A549 treated with GW870086 at 1 μM for 4 hours (cell line): ENCODE measurements at places on chromosomes 6 and 20. TPM values are rescaled to one million over a fixed set of nuclear protein-coding genes. Genes with fewer than 3 reads are reported as not detected.

The LCA5 gene
- total RNA-seq, result 0.43 to 0.84 TPM (median 0.79 TPM) in 5 replicates

The PLEKHG1 gene
- total RNA-seq, result 0.30 to 0.54 TPM (median 0.42 TPM) in 5 replicates

The NXT1 gene
- total RNA-seq, result 57.8 to 68.2 TPM (median 65.5 TPM) in 5 replicates

The TCP11 gene
- total RNA-seq, result not detected in 5 replicates

The CD93 gene
- total RNA-seq, result 0.02 to 0.03 TPM in 2 of 5 replicates, not detected in the others

The TNXB gene
- 0.42 to 1.3 TPM (median 0.65 TPM) in 5 replicates for total RNA-seq

The UBD gene
- total RNA-seq, result 0.44 to 0.95 TPM (median 0.61 TPM) in 5 replicates
